Non-pigmented ciliary epithelial cell (primary cell): ENCODE measurements at places on chromosomes 6 and 20.

GRCh38 chr6:142271476-142271875, 30.3 kb upstream of the ADGRG6 start:
- DNase-seq: no peak

DNA sequence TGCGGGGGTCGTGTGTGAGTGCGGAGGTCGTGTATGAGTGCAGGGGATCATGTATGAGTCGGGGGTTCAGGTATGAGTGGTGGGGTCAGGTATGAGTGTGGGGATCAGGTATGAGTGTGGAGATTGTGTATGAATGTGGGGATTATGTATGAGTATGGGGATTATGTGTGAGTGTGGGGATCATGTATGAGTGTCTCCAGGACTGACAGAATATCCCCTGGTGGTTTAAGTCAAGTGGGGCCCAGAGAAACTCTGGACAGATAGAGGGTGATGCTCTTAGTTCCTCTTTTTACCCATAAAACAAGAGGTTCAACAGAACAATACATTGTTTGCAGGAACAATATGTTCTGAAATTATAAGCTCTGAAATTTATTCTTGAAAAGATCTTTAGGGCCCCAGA, 131.9 kb downstream of the UST start:
- DNase-seq: no peak

- DNase-seq: no peak
Measured at GRCh38 chr6:36850021-36850420, 10.8 kb upstream of the CPNE5 start.

GRCh38 chr20:4134861-4135379, 119.6 kb upstream of the RNF24 start:
- DNase-seq: no peak

DNA sequence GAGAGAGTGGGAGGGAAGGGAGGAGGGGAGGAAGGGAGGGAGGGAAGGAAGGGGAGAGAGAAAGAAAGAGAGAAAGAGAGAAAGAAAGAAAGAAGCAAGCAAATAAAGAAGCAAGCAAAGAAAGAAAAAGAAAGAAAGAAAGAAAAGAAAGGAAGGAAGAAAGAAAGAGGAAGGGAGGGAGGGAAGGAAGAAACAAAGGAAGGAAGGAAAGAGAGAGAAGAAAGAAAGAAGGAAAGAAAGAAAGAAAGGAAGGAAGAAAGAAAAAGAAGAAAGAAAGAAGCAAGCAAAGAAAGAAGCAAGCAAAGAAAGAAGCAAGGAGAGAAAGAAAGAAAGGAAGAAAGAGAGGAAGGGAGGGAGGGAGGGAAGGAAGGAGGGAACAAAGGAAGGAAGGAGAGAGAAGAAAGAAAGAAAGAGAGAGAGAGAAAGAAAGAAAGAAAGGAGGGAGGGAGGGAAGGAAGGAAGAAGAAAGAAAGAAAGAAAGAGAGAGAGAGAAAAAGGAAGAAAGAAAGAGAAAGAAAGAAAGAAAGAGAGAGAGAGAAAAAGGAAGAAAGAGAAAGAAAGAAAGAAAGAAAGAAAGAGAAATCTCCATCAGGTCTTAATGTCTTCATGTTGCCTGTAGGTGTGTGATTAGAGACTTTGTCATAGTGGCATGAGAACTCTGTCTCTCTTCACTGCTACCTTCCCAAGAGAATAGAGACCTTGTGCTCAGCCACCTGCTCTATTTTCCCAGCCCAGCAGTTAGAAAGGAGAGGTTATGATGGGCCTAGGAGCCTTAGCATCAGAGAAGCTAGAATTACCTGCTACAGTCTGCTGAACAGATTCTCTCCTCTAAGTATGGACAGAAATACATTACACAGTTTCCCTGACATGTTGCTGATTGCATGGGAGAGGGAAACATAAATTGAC, 5.0 kb downstream of the SEMG1 start:
- DNase-seq: no peak

DNA sequence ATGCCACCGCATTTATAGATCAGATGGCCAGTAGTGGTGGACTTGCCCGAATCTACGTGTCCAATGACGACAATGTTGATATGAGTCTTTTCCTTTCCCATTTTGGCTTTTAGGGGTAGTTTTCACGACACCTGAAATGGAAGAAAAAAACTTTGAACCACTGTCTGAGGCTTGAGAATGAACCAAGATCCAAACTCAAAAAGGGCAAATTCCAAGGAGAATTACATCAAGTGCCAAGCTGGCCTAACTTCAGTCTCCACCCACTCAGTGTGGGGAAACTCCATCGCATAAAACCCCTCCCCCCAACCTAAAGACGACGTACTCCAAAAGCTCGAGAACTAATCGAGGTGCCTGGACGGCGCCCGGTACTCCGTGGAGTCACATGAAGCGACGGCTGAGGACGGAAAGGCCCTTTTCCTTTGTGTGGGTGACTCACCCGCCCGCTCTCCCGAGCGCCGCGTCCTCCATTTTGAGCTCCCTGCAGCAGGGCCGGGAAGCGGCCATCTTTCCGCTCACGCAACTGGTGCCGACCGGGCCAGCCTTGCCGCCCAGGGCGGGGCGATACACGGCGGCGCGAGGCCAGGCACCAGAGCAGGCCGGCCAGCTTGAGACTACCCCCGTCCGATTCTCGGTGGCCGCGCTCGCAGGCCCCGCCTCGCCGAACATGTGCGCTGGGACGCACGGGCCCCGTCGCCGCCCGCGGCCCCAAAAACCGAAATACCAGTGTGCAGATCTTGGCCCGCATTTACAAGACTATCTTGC, 725 bp downstream of the EEF1A1 start:
- DNase-seq: peak; percentile 43

GRCh38 chr6:111764238-111765175, 108.7 kb downstream of the FYN start:
- DNase-seq: no peak

DNA sequence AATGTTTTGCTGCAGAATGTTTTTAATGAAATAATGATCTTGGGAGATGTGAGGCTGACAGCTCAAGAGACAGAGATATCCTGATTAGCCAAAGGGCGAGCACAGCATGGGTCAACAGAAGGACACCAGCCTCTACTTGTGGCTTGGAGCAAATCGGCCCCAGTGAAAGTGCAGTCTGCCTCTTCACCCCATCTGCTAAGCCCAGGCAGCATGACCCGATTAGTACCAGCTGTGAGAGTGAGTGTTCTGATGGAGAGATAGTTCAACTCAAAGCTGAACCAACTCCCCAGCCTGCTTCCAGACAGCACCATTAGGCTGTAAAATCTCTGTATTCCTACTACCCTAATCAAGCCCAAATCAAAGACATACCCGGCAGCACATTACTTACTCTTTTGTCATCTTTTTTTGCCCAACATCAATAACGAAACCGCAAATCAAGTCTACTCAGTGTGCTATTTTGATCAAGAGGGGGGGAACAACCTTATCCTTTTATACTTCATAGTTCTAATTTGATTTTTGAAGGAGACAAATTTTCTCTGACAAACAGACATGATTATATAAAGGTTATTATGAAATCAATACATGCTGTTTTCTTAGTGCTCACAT, 514.1 kb upstream of the NRSN1 start:
- DNase-seq: no peak

DNA sequence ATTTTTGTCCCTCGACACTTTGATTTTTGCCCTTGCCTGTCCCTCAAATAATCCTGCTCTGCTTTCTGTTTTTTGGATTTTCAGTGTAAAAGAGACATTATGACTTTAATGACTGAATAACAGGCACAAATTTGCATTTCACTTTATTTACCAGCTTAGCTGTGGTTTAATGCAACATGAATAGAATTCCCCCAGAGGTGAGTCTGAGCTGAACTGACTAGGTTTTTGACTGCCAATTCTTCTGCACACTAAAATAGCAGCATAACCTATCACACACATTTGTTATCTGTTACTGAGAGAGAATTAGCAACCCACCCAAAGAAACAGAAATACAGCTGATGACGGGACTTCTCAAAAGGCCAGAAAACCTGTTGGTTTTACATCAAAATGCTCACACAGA, 3.9 kb upstream of the RBM24 start:
- DNase-seq: no peak

DNA sequence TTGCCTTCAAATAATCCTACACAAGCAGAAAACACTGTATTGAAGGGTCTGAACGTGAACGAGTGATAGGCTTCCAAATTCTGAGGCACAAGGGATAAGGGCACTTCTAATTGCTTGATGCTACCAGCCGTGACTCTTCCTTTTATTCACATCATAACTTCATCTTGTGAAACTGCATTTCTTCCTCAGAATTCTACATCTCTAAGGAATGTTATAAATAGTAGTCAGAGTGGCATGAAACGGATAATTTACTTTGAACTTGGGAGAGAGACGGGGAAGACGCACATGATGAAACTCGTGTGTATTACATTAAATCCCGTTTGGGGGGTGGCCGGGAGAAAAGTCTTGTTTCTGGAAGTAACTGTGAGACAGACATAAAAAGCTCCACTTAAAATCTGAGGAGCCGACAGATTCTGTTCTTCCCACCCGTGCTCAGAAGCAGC, 754 bp downstream of the HDDC2 start:
- no peak for DNase-seq
